Stimulated activated CD4-positive, alpha-beta T cell treated with anti-CD3 and anti-CD28 coated beads, TNF-alpha, amount 100 ng/mL, for 24 hours (primary cell): ENCODE measurements at places on chromosomes 6 and 20.

GRCh38 chr6:95866732-95867131 is 149.0 kb upstream of the FUT9 start:
- no peak for DNase-seq

- no peak for DNase-seq
These were observed 150.6 kb downstream of the NFATC2 start for GRCh38 chr20:51391926-51392325.

- DNase-seq = no peak
These were observed 28.3 kb downstream of the C6orf132 start for GRCh38 chr6:42113936-42114636.

GRCh38 chr20:62787866-62788265 is 8.4 kb upstream of the MRGBP start:
- DNase-seq = no peak

- DNase-seq = no peak
These were observed 66.3 kb downstream of the YTHDF1 start for GRCh38 chr20:63149531-63150192.

DNA sequence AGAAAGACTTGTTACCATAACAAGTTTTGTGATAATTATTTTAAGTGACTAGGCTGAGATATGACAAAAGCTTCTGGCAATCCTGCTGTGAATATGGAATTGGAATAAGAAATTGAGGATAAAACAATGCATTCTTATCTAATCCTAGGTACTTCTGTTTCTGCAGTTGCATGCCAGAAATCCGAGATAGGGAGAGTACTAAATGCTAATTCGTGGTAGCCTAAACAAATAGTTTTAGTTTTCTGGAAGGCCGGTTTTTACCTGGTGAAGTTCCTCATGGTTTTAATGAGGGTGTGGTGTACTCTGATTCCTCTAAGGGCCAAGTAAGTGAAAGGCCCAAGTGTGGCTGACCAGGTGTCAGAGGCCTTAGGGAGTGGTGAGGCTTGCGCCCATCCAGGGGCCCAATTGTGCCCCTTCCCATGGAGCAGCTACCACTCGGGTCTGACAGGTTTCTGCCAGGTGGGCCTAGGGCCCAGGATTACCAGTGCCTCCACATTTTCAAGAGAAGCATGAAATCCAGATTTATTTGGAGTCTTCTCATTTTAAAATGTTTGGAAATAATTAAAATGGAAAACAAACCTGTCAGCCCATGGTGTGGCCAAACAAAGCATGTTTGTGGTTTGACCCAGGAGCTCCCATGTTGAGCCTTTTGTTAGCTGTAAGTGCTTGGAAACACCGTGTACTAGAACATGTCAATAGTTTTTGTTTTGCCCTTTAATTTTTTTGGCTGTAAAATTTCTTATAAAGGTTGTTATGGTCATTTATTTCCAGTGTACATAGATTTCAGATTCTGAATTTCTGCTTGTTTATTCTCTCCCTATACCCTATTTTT is 6.6 kb downstream of the PLCB4 start:
- no peak for DNase-seq
